ENCODE measurements at places on chromosomes 4 and X.

DNA sequence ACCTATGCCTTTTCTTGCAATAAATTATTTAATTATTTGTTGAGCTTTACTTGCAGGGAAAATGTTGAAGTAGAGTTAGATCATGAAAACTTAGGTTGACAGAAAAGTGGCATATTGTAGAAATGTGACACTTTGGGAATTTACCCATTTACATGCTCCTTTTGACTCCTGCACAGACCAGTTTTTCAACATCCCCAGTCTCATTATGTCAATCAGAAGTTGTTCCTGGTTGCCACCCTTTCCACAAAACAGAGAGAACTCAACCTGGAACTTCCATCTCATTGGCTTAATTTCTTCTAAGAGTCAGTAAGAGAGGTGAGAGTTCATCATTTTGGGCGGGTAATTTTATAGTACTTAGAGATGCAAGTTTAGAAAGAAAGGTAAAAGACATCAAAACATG lies 284.6 kb upstream of the ANKRD50 start:
- DNase-seq = no peak

DNA sequence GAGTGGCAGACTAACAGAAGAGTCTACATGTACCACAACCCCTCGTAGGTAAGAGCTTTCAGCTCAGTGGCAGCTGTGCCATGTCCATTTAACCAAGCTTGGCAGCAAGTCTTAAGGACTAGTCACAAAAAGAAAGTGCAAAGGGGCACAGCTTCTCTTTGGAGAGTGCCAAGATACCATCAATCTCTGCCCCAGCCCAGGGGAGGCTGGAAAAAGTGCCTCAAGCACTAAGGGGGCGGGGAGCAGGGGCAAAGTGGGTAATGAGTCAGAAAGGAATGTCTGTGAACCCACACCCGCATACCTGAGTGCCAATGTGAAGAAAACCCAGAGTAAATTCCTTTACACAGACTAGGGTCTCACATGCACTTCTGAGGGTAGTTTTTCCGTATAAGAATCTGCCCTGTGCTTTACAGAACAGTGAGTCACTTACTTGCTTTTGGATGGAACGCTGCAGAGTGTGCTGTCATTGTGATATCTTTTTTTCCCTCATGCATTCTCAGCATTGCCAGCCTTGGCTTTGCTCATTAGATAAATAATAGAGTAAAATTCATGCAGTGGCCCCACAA lies 219.8 kb downstream of the ZNF674 start:
- DNase-seq = peak; percentile 34

DNA sequence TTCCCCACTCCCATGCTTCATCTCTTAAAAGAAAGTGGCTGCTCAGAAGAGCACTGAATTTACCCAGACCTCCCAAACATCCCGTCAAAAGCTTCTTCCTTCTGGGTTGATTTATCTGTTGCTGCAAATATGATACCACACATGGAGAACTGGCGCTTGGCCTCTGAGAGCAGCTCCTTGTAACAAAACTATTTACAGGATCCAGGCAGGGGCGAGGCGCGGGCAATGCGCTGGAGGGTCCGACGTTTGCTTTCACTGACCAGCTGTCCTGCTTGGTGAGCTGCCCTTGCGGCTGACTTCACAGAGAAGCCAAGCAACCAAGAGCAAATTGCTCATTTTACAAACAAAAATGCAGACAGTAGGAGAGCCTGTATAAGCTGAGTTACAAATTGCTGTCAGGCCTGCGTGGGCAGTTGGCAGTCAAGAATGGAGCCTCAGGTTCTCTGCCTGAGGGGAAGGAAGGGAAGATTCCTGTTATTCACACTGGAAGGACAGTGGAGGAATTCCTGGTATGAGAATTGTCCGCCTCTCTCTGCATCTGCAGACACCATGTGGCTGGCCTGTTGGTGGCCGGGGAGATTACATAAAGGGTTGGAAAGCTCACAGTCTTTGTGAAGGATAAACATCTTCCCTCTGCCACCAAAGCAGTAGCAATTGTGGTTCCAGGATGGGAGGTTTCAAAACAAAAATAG lies 192.2 kb upstream of the LEF1 start:
- DNase-seq = no peak

- no peak for DNase-seq
Observed at GRCh38 chrX:23766650-23767551, 16.1 kb upstream of the SAT1 start.

- no peak for DNase-seq
Observed at GRCh38 chrX:15976396-15976795, 121.8 kb upstream of the AP1S2 start.

GRCh38 chr4:174211622-174212044 lies 71.8 kb downstream of the FBXO8 start:
- no peak for DNase-seq

DNA sequence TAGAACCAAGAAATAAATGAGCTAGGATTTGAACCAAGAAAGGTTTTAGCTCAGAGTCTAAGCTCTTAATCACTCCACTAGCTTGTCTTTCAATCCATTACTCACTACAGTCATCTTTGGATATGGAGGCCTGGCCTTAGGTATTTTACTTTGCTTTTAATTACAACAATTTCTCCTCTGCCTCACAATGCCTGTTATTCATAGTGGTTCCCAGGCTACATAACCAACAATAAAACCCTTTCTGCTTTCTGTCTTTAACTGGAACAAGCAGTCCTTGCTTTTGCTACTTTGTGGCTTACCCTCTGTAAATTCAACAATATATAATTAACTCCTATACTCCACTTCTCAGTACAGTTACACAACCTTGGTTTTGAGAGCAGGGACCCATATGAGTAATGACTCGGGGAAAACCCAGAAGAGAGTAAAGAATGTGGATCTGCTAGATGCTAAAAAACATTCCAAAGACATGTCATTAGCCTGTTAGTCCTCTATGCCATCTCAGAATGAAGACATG lies 94.7 kb upstream of the NAP1L5 start:
- no peak for DNase-seq

- DNase-seq = no peak
Observed at GRCh38 chr4:150316332-150317205, 238.3 kb downstream of the DCLK2 start.

DNA sequence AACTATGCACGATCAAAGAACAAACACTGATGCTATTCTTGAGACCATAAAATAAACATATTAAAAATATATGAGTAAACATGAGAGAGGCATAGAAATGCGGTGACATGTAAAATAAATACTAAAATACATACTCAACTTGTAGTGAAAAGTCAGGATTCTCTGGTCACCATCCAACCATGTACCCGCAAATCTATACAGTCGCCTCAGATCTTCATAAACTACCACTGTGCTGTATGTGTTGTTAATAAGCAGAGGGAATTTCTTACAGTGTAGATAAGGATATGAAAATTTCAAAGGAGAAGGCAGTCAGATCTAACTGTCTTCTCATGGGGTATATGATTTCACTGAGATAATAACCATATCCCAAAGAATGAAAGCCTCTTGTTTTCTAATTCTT lies 67.8 kb upstream of the FAM47B start:
- DNase-seq = no peak

GRCh38 chr4:82561786-82562563 lies at the start of gene TMEM150C:
Gene TMEM150C (minus strand): TSS chr4:82561988. CDS start chr4:82504657, 57,331 bp downstream.
- no peak for DNase-seq

GRCh38 chr4:173794662-173795061 lies 264.6 kb upstream of the HAND2 start:
- DNase-seq = no peak

GRCh38 chr4:76699751-76700310 lies 198.1 kb downstream of the SOWAHB start:
- no peak for DNase-seq

DNA sequence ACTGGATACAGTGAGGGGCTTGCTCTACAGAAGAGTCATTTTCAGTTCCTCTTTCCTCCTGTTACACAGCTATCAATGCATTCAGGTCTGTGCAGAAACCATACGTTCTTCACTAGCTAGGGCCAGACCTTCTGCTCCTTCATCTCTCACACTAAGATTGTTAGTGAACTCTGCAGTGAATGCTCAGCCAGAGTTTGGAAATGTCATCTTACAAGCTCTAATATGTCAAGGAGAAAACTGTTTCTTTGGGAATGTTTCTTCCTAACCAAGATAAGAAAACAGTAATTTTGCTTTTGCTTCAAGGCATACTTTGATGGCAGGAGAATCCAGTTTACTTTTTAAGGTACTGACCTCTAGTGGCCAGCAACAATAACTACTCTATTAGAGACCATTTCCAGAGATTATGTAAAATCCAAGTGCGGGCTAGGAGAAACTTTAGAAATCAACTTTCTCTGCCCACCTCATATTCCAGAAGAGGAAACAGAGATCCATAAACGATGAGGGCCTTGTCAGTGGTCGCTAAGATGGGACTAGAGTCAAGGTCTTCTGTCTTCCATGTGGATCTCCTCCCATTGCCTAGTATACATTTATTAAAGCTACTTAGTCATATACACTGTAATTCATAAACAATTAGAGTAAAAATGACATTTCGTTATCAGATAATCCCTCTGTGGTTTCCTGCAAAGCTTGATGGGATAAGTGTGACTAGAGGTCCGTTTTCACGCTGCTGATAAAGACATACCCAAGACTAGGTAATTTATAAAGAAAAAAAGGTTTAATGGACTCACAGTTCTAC lies 12.1 kb upstream of the CC2D2A start:
- DNase-seq = no peak

DNA sequence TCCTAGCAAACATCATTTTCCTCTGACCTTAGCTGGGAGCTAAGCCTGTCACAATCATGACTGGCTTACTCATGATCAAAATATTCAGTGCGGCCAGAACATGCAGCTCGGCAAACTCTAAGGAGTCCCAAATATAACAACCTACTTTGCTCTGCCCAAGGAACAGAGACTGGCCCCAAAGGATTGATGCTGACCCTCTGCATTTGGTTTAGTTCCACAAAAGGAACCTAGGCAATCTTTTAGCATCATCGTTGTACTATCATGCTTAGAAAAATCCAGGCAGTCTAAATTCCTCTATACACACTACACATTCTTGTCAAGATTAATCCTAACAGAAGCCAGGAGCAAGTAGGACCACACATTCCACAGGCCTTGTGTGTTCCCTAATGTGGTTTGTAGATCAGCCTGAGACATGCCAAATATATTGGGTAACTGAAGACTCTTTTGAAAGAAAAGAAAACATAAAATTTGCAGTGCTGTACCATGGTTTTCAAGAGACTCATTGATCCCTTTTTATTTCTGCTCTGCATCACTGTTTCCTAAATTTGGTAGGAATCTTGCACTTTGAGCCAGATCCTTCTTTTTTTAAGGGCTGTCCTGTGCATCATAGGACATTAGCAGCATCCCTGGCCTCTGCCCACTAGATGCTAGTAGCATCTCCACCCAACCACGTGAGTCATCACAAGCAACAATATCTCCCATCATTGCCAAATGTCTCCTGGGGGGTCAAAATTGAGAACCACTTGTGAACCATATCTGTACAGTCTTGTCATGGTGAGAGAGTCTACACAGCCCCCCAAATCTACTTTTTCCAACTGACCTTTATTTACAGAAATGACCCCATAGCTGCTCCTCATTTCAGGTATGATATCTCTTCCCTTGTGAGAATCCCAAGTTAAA lies 17.6 kb upstream of the CC2D2A start:
- DNase-seq = no peak

DNA sequence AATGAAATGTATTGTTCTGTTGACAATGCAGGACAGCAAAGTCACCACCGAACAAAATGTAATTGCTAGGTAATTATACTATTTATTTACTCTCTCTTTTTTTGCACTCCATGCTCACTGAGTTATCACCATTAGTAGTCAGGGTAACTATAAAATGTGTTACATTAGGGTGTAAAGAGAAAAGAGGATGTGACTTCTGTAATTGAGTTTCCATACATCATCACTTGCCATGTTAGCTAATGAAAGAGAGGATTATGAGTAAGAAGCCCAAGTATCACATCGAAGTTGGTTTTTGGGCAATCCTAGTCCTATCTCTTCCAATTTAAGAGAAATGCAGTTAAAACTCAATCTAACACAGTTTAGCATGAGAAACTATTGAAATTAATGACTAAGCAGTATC lies 7.6 kb downstream of the ZXDA start:
- no peak for DNase-seq

DNA sequence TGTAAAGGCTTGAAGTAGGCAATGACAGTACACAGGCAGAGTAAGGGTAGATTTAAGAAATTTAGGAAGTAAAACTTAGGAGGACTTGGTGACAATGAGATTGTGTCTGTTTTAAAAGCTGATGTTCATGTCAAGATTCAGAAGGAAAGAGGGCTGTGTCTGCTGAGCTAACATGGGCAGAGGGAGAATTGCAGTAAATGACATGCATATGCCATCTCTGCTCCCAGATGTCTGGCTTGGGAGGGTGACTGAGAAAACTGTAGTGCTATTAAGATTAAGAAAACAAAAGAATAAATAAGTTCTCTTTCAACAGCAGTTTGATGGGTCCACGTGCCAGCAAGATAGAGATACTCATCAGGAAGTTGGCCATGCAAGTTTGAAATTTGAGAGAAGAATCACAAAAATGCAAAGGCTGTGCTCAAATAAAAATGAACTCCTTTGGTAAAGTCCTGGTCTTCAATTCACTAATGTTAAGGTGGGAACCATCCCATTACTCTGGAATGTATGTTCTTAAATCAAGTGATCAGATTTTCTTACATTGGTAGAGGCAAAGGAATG lies 7.2 kb downstream of the NFXL1 start:
- no peak for DNase-seq

GRCh38 chr4:145043306-145043705 lies 54.7 kb downstream of the ANAPC10 start:
- no peak for DNase-seq

GRCh38 chr4:122612540-122612939 lies 8.3 kb downstream of the IL21 start:
- DNase-seq = no peak

- no peak for DNase-seq
Observed at GRCh38 chrX:115339441-115340025, 50.0 kb downstream of the LUZP4 start.

DNA sequence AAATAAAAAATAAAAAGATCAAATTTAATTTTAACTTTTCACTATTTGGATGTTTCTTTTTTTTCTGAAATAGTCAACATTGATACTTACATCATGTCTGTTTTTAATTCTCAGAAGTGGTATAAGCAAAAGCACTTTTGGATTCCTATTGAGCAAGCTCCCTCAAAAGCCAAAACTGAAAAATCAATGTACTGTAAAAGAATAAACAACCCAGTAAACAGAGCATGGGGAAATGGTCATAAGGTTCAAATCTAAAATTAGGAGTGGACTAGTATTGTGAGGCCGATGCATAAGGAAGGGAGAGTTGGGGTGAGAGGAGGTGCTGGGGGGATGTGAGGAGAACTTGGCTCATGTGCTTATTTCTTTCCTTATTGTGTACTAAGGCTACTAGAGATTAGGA lies 37.9 kb downstream of the NUDT6 start:
- DNase-seq = no peak

DNA sequence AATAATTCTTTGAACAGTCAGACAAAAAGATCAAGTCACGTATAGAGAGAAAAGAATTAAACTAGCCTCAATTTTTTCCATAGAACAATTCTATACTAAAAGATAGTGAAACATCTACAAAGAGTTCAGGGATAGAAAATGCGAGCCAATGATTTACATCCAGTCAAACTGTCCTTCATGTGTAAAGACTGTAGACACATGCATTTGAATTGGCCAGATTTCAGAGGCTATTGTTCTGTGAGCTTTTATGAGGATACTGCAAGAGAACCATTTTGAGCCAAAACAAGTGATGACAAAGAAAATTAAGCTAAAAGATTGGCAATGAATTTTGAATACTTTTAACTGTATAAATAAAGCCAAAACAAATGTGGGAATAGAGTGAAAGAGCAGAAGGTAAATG lies 1230.3 kb downstream of the RPA4 start:
- DNase-seq = no peak
